ENCODE measurements at places on chromosomes 2 and 18.

GRCh38 chr2:53969285-53969967 lies 1.4 kb downstream of the PSME4 start:
- no peak for DNase-seq

GRCh38 chr18:39647627-39648534 lies 2082.3 kb upstream of the CELF4 start:
- no peak for DNase-seq

GRCh38 chr18:59610546-59611140 lies 86.6 kb downstream of the CCBE1 start:
- no peak for DNase-seq

DNA sequence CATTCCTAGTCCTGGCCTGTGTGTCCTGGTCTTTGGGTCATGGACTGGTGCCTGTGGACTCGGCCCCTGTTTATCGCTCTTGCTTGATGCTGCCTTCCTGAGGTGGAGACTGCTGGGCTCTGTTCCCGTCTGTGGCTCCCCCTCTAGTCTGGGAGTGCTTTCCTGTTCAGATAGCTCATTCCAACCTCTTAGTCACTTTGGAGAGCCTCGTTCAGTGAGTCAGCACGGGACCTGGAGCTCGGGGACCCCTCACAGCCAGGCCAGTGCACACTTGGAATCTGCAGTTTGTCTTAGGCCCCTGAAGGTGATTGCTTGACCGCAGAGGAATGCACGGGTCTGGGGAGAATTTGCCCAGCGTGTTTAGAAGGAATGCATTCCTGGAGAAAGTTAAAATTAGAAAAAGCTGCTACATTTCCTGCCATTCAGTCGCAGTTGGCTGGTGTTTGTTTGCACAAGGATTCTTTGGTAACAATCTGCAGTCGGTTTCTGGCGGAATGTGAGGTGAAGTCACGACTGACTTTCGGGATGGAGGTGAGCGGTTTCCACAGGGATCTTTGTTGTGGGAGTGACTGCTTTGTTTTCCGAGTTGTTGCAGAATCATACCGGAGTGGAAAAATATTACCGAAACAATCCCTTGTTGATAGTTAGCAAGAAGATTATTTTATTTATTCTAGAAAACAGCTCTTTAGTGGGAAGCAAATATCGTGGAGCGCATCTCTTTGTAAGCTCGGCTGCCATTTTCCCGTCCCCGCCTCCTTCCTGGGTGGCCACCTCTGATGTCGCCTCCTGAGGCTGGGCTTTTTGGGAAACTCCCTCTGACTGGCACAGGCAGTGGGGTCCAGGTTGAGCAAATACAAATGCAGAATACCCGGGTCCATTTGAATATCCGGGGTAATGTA lies 29.6 kb downstream of the SH3BP4 start:
- DNase-seq = no peak

- DNase-seq = no peak
Observed at GRCh38 chr2:109318150-109318948, 189.3 kb downstream of the SH3RF3 start.
